ENCODE measurements at places on chromosomes 3 and 15.

GRCh38 chr15:95450413-95450812 lies 880.1 kb upstream of the NR2F2 start:
- ATAC-seq, result no peak

DNA sequence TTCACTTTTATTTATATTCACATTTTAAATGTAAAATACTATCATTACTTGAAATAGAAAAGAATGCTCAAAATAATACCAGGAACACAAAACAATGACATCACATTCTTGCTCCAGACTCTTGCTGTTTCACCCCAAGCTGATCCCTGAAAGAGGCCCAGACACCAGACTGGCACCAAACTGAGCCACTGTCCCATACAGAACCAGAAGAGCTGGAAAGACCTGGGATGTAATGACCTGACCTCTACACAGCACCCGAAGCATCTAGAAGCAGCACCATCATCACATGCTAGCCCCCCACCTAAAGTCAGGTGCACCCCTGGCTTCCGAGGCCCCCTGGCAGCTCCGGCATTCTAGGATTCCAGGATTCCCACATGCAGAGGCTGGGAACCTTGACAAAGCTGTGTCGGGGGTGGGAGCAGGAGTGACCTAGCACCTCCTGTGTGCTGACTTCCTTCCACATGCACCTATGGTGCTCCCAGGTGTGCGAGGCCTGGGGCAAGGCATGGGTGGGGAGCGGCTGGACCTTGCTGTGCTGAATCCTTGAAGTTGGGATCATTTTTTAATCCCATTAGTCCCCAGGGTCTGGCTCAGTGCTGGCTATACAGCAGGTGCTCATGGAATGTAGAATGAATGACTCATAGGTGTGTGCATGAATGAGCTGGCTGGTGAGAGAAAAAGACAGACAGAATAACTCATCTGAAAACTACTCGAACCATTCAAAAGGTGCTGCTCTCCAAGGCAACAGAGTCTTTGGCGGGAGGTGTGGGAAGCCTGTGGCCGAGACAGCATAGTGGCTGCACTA lies 144.7 kb upstream of the IQSEC1 start:
- peak; percentile 38 for ATAC-seq

GRCh38 chr3:70989174-70989573 lies 594.4 kb downstream of the FOXP1 start:
- ATAC-seq, result peak; percentile 81

DNA sequence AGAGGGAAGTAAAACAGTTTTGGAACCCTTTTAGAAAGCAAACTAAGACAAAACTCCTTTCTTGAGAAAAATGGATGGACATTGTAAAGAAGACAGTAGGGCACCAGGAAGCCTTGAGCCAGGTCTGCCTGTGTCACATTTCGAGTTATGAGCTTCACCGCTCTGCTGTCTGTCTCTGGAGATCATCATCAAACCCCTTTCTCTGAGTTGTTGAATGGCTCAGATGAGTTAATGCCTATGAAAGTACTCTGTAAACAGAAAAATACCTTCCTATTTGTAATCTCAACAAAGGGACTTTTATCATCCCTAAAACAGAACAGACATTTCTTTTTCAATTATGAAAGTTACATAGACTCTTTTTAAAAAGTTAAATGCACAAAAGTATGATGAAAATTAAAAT lies 145.8 kb downstream of the LPP start:
- no peak for ATAC-seq

GRCh38 chr15:90837094-90837493 lies 31.3 kb upstream of the FURIN start:
- ATAC-seq, result no peak

GRCh38 chr3:64972793-64973192 lies 285.0 kb upstream of the ADAMTS9 start:
- ATAC-seq, result no peak

GRCh38 chr3:9783954-9784353 lies 8.3 kb downstream of the TADA3 start:
- no peak for ATAC-seq

DNA sequence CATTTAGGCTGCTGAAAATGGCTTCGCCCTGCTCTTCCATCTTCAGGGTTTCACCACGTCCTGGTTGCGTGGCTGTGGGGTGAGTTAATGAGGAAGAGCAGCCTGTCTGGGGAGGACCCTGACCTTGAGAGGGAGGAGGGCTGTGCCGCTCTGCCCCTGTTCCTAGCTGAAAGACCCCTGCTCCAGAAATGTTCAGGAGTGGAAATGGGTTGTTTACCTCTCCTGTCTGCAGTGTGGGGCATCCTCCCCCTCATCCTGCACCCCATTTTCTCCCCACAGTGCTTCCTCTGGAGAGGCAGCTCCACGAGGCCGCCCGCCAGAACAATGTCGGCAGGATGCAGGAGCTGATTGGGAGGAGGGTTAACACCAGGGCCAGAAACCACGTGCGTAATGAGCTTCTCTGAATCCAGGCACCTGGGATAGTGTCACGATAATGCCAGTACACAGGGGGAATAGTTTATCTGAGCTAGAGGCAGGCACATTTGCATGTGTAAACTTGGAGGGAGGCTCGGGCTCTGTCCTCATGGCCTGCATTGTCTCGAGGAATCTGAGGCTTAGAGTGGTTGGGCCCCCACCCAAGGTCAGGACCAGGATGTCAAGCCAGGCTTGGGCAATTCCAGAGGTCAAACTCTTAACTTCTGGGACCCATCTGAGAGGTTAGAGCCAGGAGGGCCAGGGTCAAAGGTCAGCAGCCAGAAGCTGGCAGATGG lies 4.0 kb downstream of the ANKDD1A start:
- ATAC-seq, result no peak

DNA sequence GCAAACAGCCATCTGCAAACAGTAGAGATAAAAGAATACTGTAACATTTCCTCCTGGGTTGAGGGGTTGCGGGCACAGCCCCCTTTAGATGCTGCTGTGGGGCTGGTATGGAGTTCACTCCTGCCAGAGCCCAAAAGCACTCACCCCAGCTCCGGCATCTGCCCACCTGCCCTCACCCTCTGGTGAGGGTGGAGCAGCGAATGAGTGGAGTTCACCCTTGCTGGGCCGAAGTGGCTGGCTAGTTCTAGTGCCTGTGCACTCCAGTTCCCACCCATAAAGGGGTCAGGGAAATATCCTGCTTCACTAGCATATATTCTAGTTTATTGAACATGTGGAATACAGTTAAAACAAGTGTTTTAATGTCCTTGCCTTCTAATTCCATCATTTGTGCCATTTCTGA lies 209.7 kb upstream of the SGO1 start:
- no peak for ATAC-seq

DNA sequence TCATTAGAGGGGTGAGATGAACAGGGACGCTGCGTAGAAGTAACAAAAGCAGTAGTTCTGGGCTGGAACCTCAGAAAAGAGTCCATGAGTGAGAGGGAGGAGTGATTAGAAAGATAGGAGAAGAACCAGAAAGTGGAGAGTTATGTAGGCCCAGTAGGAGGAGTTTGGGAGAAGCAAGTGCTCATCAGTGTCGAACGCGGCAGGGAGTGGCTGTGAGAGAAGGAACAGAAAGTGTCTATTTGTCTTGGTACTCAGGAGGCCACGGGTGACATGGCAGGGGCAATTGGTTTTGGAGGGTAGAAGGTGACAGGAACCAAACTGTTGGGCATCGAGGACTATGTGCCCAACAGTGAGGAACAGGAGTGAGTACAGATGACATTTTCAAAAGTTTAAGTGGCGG lies 1.3 kb upstream of the INSYN1 start:
- ATAC-seq, result no peak

GRCh38 chr3:138797508-138798038 lies 37.2 kb downstream of the PIK3CB start:
- ATAC-seq, result no peak

- ATAC-seq, result 0 out of 3 replicates have a peak, but pooled peaks have one; percentile 4
Observed at GRCh38 chr15:85329561-85330422, 50.6 kb upstream of the AKAP13 start.

- ATAC-seq, result no peak
Observed at GRCh38 chr15:93105485-93105884, 16.5 kb upstream of the RGMA start.

GRCh38 chr3:53142986-53143385 lies 12.8 kb upstream of the RFT1 start:
- no peak for ATAC-seq

- no peak for ATAC-seq
Observed at GRCh38 chr3:39137991-39138803, 15.2 kb downstream of the CSRNP1 start.

- peak; percentile 98 for ATAC-seq
Observed at GRCh38 chr3:13495921-13496723, 16.0 kb downstream of the HDAC11 start.

GRCh38 chr15:89244574-89244903 lies 760 bp downstream of the FANCI start:
- ATAC-seq, result peak; percentile 59

DNA sequence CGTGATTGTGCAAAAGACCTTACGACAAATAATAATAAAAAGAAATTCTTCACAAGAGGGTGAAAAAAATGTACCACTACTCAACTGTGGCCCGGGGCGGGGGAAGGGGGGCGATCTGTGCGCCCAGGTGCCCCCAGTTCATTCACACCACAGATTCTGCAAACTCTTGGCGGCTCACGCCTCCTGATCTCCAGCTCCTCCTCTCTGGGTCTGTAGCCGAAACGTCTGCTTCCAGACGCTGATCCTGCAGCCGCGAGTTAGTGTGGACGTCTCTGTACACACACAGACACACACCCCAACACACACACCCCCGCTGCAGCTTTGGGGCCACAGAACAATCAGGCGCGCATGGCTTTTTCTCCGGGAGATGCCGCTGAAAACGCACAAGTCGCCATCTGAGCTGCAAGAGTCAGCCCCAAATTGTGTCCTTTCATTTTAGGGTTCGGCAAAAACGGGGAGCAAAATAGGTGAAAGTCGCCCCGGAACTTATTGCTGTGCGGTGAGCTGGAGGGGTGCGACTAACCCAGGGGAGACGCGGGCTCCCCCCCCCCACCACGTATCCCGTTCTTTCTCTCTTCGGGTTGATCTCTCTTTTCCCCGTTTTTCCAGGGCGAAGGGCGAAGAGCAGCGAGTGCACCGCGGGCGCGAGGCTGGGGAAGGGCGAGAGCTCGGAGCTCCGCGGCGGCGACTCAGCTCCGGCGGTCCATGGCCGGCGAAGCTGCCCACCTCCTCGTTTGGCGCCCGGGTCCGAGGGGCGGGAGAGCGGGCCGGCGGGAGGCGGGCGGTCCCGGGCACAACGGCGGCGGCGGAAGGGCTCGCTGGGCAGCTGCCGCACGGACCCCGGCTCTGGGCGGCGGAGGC lies 505 bp upstream of the WNT5A start:
- ATAC-seq, result peak; percentile 24

- no peak for ATAC-seq
Observed at GRCh38 chr3:17339132-17339575, 403.3 kb downstream of the TBC1D5 start.

GRCh38 chr15:31327669-31328427 lies 1.2 kb downstream of the KLF13 start:
- ATAC-seq, result no peak

DNA sequence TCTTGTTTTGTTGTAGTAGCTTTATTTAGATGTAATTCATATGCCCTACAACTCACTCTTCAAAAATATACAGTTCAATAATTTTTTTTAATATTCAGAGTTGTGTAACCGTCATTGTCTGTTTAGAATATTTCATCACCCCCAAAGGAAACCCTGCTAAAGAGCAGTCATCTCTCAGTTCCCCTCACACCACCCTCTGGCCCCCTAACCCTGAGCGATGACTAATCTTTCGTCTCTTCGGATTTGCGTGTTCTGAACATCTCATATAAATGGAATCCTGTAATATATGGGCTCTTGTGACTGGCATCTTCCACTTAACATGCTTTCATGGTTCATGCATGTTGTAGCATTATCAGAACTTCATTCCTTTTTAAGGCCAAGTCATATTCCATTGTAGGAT lies 183.8 kb downstream of the ATG7 start:
- peak; percentile 20 for ATAC-seq

DNA sequence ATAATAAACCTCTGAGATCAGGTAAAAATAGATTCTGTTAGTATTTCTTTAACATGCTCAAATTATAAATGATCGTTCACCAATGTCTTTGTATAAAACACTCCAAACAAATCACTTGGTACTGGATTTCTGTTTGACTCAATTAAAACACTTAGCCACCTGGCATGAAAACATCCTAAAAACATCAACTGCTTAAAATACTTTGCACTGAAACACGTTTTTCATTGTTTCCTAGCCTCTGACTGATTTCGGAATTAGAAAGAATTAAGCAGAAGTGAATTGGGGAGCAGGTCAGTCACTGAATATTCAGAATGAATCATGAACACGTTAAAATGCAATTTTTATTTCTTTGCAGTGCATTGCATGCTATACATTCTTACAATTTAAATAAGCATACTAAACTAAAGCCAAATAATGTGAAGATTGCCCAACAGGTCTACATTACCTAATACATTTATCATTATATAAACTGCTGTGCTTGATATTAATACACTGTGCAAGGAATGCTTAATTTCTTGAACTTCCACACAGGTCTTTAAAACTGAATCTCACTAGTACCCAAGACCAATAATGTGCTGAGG lies 1.6 kb downstream of the THRB start:
- ATAC-seq, result no peak

- no peak for ATAC-seq
Observed at GRCh38 chr3:87694678-87695077, 364.1 kb downstream of the CGGBP1 start.

DNA sequence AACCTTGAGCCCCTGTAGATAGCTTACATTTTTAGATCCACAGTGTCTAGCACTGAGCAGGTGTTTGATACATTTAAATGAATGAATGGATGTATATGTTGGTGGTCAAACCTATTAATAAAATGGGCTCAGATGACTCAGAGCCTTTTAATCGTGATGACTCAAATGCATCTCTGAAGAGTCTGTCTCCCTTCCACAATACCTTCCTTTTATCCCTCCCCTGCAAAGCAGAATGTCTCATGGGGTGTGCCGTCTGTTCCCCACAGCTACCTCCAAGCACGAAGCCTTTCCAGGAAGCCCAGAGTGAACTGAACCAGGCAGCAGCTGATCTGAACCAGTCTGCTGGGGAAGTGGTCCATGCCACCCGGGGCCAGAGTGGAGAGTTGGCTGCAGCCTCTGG lies 303.5 kb upstream of the TPM1 start:
- peak; percentile 48 for ATAC-seq

GRCh38 chr3:61701011-61701410 lies 139.6 kb downstream of the PTPRG start:
- no peak for ATAC-seq

DNA sequence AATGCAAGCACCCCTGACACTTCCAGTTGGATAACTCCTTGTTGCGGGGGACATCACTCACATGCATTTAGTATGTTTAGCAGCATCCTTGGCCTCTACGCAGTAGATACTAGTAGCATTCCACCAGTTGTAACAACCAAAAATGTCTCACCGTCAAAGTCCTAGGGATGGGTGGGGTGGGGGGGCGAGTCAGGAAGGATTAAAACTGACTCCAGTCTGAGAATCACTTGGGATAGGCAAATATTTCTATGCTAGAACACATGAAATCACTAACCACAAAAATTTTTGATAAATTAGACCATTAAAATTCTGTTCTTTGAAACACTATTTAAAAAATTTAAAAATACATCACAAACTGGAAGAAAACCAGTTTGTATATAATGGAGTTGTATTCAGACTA lies 18.0 kb downstream of the ICE2 start:
- no peak for ATAC-seq

- peak; percentile 75 for ATAC-seq
Observed at GRCh38 chr15:74505837-74506514, 35.0 kb upstream of the ARID3B start.
